Fibroblast of upper back skin (primary cell): ENCODE measurements at places on chromosomes 7 and 10.

DNA sequence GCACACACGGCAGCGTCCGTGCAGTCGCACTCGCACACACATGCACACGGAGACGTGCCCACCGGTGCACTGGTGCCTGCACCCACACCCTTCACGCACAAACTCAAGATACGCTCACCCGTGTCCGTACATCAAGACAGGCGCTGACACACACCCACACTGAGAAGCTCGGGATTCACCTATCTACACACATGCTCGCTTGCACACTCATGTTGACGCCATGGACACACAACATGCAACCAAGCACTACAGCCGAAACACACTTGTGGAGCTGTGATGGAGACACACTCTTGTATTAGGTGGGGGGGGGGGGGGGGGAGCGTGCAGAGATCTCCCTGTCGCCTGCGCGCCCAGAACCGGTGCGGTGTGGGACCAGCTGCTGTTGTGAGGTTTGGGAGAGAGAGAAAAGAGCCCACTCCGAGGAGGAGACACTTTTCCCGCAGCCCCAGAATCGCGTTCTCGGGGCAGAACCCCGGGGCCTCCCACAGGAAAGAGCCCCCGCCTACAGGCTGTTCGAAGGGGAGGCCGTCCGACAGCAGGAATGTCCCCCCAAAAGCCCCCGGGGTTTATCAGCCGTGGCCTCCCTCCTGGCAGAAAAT is 605 bp upstream of the NFKB2 start:
- DNase-seq = no peak

- peak; percentile 14 for DNase-seq
These were observed 130.1 kb upstream of the MDFIC start for GRCh38 chr7:114791771-114792170.

GRCh38 chr10:7186387-7187018 is 224.3 kb downstream of the SFMBT2 start:
- DNase-seq = peak; percentile 14

GRCh38 chr10:131736321-131736980 is 164.4 kb upstream of the PPP2R2D start:
- no peak for DNase-seq

GRCh38 chr7:8214244-8214824 is 47.6 kb downstream of the ICA1 start:
- peak; percentile 76 for DNase-seq

DNA sequence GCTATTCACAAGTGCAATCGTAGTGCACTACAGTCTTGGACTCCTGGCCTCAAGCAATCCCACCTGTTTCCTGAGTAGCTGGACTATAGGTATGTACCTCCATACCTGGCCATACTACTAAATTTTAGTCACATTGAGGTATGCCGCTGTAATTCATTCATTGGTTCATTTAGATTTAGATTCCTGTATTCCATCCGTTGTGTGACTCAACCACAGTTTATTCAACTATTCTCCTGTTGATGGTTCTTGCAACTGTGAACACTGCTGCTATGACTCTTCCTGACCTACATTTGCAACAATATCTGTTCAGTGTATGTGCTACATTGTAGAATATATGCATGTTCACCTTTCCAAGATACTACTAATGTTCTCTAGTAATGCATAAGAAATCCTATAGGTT is 8.0 kb upstream of the ZCCHC24 start:
- DNase-seq = no peak

GRCh38 chr10:80289451-80290287 is at the start of gene MAT1A:
Gene MAT1A, minus strand, starts transcription at chr10:80289658. Its CDS starts 235 bp downstream, at chr10:80289423.
- DNase-seq = no peak

DNA sequence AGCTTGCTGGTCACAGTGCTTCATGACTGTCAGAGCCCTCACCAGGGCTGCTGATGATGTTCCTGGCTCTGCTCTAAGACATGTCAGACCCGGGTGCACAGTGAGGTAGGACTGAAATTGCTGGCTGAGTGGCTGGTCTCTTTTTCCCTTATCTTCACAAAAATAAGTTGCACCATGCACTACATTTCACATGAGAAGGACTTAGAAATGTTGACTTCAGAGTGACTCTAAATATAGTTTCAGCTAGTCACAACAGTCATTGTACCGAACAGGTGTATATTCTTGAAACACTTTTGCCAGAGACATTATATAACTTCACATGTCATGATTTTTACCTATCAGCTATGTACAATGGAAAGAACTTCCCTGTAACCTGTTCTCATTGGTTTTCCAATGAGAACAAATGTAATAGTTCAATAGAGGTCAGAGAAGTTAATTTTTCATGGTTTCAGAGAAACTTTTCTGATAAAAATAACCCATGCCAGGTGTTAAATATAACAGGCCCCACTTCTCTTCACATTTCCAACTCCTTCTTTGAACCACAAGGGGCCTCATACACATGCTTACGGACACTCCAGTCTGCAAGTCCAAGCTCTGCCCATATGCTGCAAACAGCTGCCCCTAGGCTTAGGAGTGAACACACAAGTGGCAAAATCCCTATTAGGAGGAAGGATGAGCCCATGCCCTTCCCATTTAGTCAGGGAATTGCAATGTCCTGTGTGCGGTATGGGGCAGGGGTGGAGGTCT is 115.6 kb downstream of the CDK6 start:
- DNase-seq = no peak

GRCh38 chr7:133769668-133770067 is 357.5 kb upstream of the LRGUK start:
- no peak for DNase-seq

- no peak for DNase-seq
These were observed 17.9 kb upstream of the LRRC18 start for GRCh38 chr10:48957361-48958151.

DNA sequence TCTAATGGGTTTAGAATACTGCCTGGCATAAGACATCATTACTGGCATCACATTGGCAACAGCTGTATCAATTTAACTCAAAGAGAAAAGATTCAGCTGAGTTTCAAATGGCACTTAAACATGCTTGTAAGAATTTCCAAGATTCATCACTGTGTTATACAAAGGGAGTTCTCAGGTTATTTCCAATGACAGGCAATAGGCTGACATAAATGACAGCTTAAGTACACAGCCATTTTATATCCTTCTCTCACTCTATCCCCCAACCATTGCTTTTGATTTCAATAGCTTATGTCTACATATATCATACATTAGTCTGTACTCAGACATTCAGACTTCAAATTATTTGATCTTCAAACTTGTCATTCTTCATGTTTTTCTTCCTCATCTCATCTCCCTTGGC is 45.5 kb upstream of the CABCOCO1 start:
- no peak for DNase-seq

DNA sequence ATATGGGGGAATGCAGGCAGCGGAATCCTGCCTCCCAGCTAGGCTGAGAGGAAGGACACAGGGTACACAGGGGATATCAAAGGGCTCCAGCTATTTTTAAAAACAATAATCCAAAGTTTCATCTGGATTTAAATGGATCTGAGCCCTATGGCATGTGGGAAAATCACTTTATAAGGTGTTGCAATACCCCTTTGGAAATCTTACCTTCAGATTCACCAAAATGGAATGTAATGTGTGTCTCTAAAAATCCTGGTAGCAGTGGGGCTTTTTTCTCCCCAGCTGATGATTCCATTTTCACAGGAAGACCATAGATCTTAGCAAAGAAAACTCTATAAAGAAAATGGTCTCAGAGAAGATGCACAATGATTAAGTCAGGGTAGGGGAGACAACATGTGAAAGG is 722.2 kb downstream of the PARD3 start:
- DNase-seq = peak; percentile 76

DNA sequence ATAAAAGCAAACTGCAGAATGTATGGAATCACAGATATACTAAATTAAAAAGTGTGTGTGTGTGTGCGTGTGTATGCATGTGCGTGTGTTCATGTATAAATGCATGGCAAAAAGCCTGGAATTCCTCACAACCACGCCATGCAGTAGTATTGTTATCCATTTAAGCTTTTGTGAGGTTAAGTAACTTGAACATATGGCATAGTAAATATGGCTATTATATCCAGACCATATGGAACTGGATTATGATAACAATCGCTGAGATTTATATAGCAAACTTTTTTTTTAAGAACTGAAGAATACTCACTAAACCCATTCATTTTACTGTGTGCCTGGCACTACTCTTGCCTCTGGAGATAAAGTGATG is 22.3 kb upstream of the NANOS1 start:
- no peak for DNase-seq

DNA sequence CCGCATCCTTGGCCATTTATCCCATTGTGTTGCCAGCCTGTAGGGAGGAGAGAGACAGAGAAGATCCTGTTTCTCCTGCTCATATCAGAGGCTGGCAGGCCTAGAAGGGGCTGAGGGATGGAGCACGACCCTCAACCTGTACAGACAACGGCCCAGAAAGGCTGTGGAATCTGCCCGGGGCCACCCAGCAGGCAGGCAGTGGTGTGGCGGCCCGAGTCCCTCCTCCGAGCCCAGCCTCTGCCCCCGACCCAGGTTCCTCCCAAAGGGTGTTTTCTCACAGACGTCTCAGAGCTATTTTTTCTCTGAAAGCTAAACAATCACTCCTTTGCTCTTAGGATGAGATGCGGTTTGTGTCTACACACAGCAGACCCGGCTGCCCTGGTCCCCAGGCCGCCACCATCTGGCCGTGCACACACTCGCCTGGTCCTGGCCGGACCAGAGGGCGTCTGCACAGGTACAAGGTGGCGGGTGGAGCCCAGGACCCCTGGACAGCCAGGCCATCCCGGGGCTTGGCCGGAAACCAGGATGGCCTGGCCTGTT is 69.3 kb downstream of the FOXL3 start:
- no peak for DNase-seq

GRCh38 chr10:98321186-98321780 is 53.3 kb upstream of the LOXL4 start:
- DNase-seq = no peak

DNA sequence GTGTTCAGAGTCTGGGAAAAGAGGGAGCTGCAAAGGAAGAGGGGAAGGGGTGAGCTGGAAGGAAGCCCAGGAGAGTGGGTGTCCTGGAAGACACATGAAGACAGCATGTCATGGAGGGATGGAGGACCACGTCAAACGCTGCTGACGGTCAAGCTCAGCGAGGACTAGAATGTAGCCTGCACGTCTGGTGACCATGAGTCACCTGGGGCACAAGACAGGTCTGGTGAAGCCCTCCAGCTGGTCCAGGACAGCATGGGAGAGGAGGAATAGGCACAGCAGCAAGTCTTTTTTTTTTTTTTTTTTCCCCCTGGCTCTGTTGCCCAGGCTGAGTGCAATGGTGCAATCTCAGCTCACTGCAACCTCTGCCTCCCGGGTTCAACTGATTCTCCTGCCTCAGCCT is 19.6 kb upstream of the AMZ1 start:
- peak; percentile 33 for DNase-seq

GRCh38 chr10:6755781-6756460 is 175.8 kb upstream of the PRKCQ start:
- DNase-seq = no peak

GRCh38 chr7:147485660-147486210 is 1104.8 kb upstream of the C7orf33 start:
- no peak for DNase-seq

DNA sequence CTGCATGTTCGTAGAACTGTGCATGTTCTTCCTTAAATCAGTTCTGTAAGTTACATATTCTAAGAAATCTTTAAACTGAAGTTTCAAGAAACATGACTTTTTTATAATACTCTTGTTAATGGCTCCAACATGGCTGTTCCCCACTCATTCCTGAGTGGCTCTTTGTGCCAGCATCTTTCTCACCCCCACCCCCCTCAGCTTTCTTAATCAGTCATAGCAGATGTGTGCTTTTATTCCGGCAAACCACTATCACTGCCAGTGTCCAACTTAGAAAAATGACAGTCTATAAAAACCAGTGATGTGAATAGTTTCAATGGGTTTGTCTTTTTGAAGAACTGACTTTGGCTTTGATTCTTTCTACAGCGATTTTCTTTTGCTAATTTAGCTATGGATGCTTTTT is 37.6 kb downstream of the PITRM1 start:
- no peak for DNase-seq

DNA sequence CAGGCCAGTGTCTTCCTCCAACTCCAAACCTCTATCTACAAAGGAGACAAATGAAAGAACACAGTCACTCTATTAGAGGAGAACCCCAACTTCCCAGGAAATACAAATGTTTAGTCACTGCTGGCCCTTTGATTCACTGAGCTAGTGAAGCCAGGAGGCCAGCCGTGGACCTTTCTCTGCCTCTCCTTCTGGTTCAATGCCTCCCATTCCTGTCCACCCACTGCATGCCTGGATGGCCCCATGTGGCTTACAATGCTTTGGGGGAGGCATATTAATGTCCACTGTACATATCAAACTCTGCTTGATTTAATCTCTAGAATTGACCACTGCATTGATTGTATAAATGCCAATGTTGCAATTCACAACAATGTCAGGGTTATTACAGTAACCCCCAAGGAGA is 687.3 kb downstream of the KCNMA1 start:
- DNase-seq = peak; percentile 32

GRCh38 chr10:6212806-6213205 is 10.1 kb downstream of the PFKFB3 start:
- no peak for DNase-seq

DNA sequence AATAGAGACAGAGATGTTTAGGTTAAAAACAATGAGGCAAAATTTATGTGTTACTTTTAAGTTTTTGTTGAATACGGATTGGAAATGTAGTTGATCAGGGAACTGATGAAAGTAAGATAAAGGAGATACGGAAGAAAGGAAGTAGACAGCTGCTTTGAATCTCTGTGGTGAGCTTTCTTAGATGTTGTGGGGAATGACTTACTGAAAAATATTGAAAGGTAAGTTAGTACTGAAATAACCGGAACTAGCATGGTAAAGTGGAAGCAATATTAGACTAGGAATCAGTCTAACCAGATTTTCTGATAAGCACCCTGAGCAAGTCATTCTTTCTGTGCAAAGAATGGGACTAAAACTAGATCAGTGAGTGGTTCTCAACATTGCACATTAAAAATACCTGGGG is 34.8 kb downstream of the LUC7L2 start:
- DNase-seq = no peak

DNA sequence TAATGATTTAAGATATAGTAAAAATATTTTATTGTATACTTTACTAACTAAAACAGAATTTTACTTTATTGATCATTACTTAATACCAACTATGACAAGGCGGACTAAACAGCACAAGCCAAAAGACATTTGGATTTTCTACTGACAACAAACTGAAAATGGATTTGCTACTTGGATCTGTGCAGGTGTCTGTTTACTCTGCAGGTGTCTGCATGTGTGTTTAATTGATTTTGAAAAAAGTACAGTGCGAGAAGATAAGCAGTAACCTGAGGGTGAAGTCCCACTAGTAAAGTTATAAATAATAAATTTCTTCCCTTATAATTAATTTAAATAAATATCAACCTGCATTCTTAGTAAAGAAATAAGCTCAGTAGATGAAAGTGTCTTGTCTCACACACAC is 696.8 kb upstream of the MBL2 start:
- DNase-seq = no peak
